ENCODE measurements at places on chromosomes 7 and 10.

DNA sequence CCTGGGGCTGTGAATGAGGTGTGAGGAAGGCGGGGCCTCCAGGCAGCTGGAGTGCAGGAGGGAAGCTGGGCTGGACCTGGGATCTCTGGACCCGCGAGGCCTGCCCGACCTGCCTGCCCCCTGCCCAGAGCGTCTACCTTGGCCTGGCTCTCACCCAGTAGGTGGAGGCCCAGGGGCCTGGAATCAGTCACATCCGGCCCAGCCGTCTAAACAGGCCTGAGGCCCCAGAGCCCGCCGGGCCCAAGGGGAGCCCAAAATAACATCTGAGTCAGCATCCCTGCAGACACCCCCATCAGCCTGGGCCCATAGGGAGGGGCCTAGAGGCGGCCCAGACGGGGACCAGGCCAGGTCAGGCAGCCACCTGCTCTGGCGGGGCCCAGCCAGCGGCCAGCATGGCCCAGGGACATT lies 15.1 kb upstream of the ELN start:
- no peaks in the 10 kb centered on the region for H3K4me1 ChIP-seq
- no peaks in the 10 kb centered on the region for H3K36me3 ChIP-seq
- no peak for DNase-seq
- H3K4me3 ChIP-seq: no peak overlapping the region
- no peak overlapping the region for H3K27ac ChIP-seq
- no peaks in the 10 kb centered on the region for H3K27me3 ChIP-seq

DNA sequence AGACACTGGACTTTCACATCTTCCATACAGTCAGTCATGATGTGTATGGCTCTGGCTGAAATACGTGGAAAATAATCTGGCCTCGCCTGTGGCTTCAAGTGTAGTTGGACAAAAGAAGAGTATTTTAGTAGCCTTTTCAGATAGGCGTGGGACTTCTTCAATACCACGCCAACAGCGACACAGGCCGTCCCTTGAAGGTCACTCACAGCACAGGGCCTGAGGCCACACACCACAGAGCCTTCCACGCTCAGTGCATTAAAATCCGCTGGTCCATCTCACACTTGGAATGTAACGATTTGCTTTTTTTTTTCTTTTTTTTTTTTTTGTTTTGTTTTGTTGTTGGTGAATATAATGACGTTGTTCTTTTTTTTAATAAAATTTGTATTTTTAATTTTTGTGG lies 51.8 kb upstream of the SUN1 start:
- DNase-seq: no peak
- no peaks in the 10 kb centered on the region for H3K4me1 ChIP-seq
- H3K4me3 ChIP-seq: no peak overlapping the region
- no peaks in the 10 kb centered on the region for H3K27me3 ChIP-seq
- no peak overlapping the region for H3K27ac ChIP-seq

- H3K27ac ChIP-seq: no peak overlapping the region
- no peak overlapping the region for H3K4me3 ChIP-seq
- H3K27me3 ChIP-seq: no peaks in the 10 kb centered on the region
- no peaks in the 10 kb centered on the region for H3K36me3 ChIP-seq
- H3K4me1 ChIP-seq: no peaks in the 10 kb centered on the region
- DNase-seq: no peak
Observed at GRCh38 chr7:30710669-30711068, 28.4 kb upstream of the CRHR2 start.

GRCh38 chr10:8404721-8405120 lies 350.2 kb downstream of the GATA3 start:
- H3K27ac ChIP-seq: peak overlapping the region; percentile 92
- H3K36me3 ChIP-seq: no peaks in the 10 kb centered on the region
- H3K4me3 ChIP-seq: peak overlapping the region; percentile 54

DNA sequence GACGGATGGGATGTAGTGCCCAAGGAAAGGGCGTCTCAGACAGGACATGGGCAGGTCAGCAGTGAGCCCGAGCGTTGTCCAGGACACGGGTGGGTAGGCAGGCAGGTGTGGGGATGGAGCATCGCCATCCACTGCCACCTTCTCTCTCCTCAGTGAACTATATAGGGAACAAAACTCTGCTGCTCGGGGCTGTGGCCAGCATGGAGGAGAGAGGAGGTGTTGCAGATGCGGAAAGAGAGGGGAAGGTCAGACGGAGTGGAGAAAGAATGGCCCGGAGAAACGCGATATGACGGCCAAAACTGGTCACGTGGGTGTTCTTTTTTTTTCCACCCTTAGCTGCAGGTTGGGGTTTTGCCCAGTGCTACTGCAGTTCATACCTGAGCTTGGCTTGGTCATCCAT lies 71.2 kb downstream of the GRID1 start:
- H3K4me1 ChIP-seq: no peaks in the 10 kb centered on the region
- DNase-seq: no peak
- H3K4me3 ChIP-seq: no peak overlapping the region
- H3K27me3 ChIP-seq: peaks cover 8% of the 10 kb centered on the region
- H3K36me3 ChIP-seq: no peaks in the 10 kb centered on the region
- H3K27ac ChIP-seq: no peak overlapping the region

- H3K27ac ChIP-seq: no peak overlapping the region
- H3K4me3 ChIP-seq: no peak overlapping the region
- no peaks in the 10 kb centered on the region for H3K36me3 ChIP-seq
Observed at GRCh38 chr10:131819241-131820072, 81.4 kb upstream of the PPP2R2D start.

GRCh38 chr10:109957092-109957797 lies 33.9 kb upstream of the XPNPEP1 start:
- H3K4me3 ChIP-seq: no peak overlapping the region
- H3K4me1 ChIP-seq: peaks cover 6% of the 10 kb centered on the region
- H3K36me3 ChIP-seq: no peaks in the 10 kb centered on the region
- no peaks in the 10 kb centered on the region for H3K27me3 ChIP-seq
- DNase-seq: no peak

DNA sequence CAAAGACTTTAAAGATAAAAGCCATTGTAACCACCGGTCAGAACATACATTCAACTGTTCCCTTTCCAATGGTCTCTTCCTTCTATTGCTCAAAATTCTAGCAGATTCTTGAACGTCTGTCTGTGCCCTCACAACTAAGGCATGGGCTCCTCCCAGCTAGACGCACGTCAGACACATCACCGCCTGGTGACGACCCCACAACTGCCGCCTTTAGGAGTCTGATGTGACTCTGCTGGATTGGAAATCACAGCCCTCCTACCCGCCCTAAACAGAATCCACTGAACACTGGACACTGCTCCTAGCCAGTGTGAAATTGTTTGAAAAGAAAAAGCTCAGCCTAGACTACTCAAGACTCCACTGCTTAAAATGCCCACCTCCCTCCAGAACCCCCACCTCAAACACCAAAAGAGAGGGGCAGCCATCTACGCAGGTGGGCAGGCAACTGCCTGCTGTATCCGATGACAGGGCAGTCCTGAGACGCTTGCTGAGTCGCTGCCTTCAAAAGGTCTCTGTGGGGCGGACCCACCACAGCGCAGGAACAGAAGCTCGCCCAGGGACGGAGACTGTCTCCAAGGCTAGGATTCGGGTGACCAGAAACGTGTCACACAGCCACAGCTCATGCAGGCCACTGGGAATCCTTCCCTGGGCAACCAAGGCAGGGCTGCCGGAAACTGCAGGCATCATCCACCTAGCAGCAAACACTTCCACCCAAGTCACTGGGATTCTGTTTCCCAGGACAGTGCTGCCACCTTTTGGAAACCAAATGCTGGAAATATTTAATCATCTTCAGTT lies 34.7 kb downstream of the GSDME start:
- no peak overlapping the region for H3K27ac ChIP-seq
- DNase-seq: no peak
- H3K27me3 ChIP-seq: peaks cover 19% of the 10 kb centered on the region
- H3K4me3 ChIP-seq: no peak overlapping the region
- peaks cover 7% of the 10 kb centered on the region for H3K4me1 ChIP-seq

GRCh38 chr7:28939844-28940544 lies 18.1 kb downstream of the TRIL start:
- H3K36me3 ChIP-seq: no peaks in the 10 kb centered on the region
- no peaks in the 10 kb centered on the region for H3K4me1 ChIP-seq
- H3K27ac ChIP-seq: no peak overlapping the region
- H3K4me3 ChIP-seq: no peak overlapping the region

DNA sequence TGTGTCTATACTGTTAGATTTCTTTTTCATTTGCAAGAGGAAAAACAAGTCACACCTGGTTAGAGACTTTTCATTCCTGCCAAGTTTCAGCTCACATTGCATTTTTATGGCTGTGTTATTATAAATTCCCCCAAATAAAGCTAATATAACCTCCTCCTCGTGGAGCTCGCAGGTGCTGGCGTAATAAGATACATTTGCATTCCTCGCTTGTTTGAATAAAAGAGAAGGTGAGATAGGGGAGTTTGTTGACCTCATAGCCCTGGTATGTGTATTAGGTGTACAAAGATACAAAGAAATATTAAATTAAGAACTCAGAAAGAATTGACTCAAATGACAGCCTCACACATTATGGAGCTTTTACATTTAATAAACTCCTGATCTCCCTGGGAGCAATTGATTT lies 257.7 kb upstream of the SP8 start:
- no peaks in the 10 kb centered on the region for H3K36me3 ChIP-seq
- H3K4me1 ChIP-seq: no peaks in the 10 kb centered on the region
- no peak for DNase-seq
- H3K27ac ChIP-seq: no peak overlapping the region

GRCh38 chr10:125027871-125028869 lies 86.2 kb downstream of the ZRANB1 start:
- H3K27ac ChIP-seq: no peak overlapping the region
- H3K36me3 ChIP-seq: no peaks in the 10 kb centered on the region
- DNase-seq: no peak

DNA sequence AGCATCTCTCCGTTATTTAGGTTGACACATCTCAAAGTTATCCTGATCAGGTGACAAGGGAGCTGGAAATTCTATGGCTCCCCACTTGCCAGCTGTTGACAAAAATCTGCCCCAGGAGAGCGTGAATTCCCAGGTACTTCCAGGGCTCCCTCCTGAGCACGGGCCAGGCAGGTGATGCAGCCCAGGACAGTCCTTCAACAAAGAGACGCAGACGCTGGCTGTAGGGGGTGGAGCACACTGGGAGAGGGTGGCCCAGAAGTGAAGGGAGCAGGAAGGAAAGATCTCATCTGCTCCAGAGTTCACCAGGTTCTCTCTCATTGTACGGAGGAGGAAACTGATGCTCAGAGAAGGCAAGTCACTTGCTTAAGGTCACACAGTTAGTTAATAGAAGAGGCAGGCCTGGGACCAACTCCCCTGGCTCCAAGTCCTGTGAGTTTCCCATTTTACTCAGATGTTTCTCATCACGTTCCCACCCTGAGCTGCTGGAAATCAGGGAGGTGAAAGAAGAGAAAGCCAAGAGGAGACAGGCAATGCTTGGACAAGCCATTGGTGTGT lies 41.0 kb upstream of the CHST3 start:
- H3K36me3 ChIP-seq: no peaks in the 10 kb centered on the region
- no peaks in the 10 kb centered on the region for H3K27me3 ChIP-seq
- peaks cover 2% of the 10 kb centered on the region for H3K4me1 ChIP-seq
- no peak for DNase-seq
- H3K27ac ChIP-seq: no peak overlapping the region

- peaks cover 12% of the 10 kb centered on the region for H3K27me3 ChIP-seq
- no peaks in the 10 kb centered on the region for H3K36me3 ChIP-seq
- H3K4me1 ChIP-seq: no peaks in the 10 kb centered on the region
Observed at GRCh38 chr7:48170506-48170905, 752 bp upstream of the ABCA13 start.

DNA sequence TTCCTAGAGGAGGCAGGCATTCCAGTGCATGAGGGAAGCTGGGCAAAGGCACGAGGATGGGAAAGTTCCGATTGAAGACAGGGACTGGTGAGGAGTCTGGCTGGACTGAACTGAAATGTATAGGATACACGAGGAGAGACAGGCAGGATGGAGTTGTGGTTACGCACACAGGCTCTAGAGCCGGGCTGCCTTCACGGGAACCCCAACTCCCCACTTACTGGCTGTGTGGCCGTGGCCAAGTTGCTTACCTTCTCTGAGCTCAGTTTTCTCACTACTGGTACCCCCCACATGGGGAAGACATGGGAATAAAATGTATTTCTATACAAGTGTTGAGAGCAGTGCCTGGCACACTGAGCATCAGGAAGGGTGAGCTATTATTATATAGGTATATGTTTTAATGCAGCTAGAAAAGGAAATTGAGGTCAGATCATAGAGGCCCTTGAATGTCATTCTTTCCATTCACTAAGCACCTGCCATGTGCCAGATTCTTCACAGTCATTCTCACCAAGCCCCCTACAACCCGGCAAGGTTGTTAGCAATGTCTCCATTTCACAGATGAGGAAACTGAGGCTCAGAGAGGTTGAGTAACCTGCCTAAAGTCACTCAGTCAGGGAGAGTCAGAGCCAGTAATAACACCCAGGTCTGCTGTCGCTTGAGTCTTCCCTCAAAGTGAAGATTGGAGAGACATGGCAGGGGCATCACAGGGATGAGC lies 9.7 kb downstream of the CHST3 start:
- H3K4me3 ChIP-seq: peak overlapping the region; percentile 18
- H3K27me3 ChIP-seq: no peaks in the 10 kb centered on the region
- DNase-seq: no peak

GRCh38 chr10:58189269-58189668 lies 78.4 kb downstream of the IPMK start:
- peaks cover 16% of the 10 kb centered on the region for H3K27me3 ChIP-seq
- DNase-seq: no peak
- H3K27ac ChIP-seq: no peak overlapping the region

GRCh38 chr7:128906766-128907559 lies 3.5 kb downstream of the KCP start:
- DNase-seq: no peak
- H3K27me3 ChIP-seq: peaks cover 56% of the 10 kb centered on the region
- H3K4me3 ChIP-seq: no peak overlapping the region

DNA sequence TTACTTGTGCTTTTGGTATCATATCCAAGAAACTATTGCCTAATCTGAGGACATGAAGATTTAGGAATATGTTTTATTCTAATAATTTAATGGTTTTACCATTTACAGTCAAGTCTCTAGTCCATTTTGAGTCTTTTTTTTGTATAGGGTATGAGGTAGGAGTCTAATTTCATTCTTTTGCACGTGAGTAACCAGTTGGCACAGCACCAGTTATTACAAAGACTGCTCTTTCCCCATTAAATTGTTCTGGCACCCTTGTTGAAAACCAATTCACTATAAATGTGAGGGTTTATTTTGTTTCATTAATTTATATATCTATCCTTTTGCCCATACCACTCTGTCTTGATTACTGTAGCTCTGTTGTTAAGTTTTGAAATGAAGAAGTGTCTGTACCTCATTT lies 381.6 kb downstream of the SUGCT start:
- H3K4me1 ChIP-seq: no peaks in the 10 kb centered on the region
- H3K27me3 ChIP-seq: no peaks in the 10 kb centered on the region
- no peak overlapping the region for H3K4me3 ChIP-seq
- H3K27ac ChIP-seq: no peak overlapping the region
